ENCODE measurements at places on chromosomes 12 and 14. TPM values are rescaled to one million over a fixed set of nuclear protein-coding genes. Genes with fewer than 3 reads are reported as not detected.
A peak's percentile ranks its signal among the peaks of the same experiment; 100 is the strongest.

Gene MMP19
- total RNA-seq = 3.3 TPM

Gene NUAK1
- 2.6 TPM for total RNA-seq

Gene KCNA1
- total RNA-seq = not detected

Gene RAN
- 1,467 TPM for total RNA-seq

Gene TAS2R14
- total RNA-seq = 1.6 TPM

Gene KRT8
- total RNA-seq = 179 TPM

Gene GLT8D2
- 2.0 TPM for total RNA-seq

GRCh38 chr12:27572486-27573255 is 48.7 kb downstream of the PPFIBP1 start:
- DNase-seq = no peak

- no peak for DNase-seq
These were observed 7.4 kb downstream of the RBP5 start for GRCh38 chr12:7121324-7121723.

DNA sequence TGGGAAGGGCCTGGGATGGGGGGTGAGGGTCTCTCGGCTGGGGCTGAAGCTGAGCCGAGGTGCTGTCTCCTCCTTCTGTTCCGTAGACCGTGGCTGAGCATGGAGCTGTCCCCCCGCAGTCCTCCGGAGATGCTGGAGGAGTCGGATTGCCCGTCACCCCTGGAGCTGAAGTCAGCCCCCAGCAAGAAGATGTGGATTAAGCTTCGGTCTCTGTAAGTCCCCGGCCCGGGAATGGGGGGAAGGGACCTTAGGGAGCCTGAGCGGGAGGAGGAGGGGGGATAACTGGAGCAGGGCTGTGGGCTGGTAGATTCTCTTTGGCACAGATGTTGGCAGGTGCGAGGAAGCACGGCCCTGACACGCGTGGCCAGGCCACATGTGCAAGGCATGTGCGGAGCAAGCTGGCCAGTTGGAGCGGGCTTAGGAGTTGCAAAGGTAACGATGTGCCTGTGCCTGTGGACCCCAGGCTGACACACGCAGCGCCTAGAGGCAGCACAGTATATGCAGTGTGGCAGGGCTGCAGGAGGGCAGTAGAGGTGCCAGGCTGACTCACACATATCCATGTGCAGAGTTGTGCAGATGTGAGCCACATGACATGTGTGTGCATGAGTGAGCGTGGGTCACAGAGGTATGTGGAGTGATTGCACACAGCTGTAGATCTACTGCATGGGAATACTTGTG is 512 bp downstream of the PDE1B start:
- DNase-seq = peak; percentile 17

DNA sequence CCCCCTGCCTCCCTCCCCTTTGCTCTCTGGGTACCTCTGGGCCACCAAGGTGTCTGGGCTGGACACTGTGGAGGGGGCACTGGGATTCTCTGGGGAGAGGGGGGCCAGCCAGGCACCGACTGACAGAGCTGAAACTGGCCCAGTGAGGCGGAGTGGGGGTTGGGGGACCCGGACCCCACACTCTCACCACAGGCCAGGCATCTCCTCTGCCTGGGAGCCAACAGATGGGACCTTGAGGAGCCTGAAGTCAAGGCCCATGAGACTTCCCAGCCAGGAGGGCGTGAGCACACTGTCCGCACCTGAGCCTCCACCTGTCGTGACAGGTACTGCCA is 39.8 kb upstream of the PPP1R13B start:
- DNase-seq = no peak

DNA sequence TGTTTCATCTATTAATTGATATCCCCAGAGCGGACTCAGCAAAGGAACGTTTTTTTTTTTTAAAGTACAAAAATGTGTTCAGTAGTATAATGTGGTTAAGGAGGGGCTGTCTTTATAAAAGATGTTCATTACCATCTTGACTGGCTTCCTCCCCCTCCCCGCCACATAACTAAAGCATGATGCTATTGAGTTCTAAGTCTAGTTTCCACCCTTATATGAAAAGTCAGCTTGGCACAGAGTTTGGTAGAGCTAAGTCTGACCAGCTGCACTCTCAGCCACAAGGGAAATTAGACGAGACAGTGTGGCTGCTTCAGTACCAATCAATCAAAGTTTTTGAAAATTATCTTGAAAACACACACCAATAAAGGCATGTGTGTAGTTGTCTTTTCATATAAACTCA is 1.9 kb upstream of the MYBPC1 start:
- DNase-seq = no peak

DNA sequence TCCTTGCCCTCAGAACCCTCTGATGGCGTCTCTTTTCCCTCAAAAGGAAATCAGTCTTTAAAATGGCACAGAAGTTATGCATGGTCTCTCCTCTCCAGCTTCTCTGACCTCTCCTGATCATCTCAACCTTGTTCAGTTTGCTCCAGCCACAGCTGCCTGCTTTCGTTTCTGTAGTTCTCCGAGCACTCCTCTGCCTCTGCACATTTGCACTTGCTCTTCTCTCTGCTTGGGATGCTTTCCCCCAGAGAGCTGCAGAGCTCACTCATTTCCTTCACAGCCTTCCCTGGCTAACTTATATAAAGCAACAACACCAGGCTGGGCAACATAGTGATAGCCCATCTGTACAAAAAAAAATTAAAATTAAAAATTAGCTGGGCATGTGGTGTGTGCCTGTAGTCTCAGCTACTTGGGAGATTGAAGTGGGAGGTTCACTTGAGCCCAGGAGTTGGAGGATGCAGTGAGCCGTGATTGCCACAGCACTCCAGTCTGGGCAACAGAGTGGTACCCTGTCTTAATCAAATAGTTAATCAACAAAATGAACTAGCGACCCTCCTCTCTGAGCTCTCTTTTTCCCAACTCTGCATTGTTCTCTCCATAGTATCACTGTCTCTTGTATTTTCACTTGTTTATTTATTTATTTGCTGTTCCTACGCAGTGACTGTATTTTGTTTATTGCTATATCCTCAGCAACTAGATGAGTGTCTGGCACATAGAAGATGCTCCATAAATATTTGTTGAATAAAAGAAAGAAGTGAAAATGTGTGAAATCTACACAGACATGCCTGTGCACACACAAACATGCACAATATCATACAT is 37.7 kb downstream of the PPFIBP1 start:
- no peak for DNase-seq

DNA sequence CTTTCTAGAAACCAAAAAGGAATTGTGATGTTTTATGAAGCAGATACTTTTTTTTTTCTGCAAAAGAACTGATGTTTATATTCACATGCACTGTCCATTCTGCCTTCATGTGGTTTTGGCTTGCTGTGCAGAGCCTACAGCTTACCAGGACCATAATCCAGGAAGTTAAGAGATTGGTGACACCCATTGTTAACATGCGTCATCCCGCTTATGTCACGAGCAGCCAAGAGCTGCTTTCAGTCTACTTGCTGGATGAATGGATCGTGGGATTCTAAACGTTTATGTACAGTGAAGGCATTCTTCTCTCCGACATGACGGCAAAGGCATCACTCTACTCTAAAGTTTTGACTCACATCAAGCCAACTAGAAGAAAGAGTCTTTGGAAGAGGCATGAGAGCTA is 76.6 kb downstream of the PAX9 start:
- no peak for DNase-seq

DNA sequence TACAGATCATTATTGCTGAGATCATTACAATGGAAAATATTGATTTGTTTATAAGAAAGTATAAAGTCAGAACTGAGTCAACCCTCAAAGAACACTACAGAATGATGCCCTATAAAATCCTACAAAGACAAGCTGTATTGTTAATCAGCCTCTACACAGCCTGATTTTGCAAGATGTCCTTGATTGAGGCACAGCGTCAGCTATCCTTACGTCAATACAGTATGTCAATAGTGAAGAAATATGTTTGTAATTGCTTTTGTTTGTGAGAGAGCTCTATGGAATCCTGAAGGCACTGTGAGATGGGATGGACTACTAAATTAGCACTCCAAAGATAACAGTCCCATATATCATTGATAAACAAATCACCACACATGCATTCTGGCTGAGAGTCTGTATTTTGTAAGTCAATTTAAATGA is 70.7 kb downstream of the RASSF9 start:
- DNase-seq = peak; percentile 5

DNA sequence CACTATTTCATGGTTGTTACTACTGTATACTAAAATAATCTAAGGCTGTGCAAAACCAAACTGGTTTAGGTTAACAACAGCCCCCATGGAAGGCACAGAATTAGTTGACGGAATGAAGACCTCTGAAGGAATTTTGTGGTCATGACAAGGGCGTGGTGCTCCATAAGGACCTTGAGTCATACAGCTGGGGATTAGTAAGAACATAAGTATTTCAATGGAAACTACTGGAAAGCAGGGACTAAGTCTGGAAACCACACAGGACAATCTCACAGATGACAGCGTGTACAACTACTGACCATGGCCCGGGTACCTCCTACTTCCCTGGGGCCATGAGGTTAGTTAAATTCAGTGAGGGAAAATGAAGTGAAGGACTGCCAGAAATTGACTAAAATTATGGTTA is 98.5 kb upstream of the PLEKHA5 start:
- peak; percentile 69 for DNase-seq

DNA sequence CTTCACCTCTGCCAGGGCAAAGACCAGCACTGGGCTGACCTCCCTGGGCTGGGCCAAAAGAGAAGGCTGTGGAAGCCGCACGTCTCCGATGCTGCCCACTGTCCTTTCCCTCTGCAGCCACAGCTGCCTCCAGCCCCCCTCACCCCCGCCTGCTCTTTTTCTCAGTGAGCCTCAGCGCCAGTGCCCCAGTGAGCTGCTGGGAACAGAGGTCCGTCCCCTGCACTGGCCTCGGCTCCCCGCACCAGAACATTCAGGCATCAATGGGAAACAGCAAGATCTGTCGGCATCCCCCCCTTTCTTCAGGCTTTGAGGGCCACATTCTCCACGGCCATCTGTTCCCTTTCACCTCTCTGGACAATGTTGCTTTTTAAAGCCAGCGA is 398.1 kb downstream of the ZFP36L1 start:
- DNase-seq = no peak

GRCh38 chr14:68801631-68802030 is 8.8 kb upstream of the ZFP36L1 start:
- DNase-seq = no peak

- peak; percentile 62 for DNase-seq
These were observed 10.1 kb upstream of the SPATS2 start for GRCh38 chr12:49357103-49357678.

DNA sequence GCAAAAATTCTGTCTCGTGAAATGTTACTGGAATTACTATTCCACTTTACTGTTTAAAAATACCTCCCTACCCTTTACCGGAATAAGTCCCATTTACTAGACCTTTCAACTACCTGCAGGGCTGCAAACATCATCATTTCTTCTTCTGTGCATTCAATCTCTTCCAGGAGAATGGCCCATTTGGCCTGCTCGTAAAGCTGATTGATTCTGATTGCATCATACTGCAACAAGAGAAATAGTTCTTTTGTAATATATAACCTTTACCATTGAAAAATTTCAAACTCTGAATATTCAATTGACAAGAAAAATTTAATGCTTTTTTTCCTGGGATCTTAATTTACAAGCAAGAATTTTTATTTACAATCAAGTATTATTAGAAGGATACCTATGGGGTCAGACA is 72.4 kb downstream of the FERMT2 start:
- DNase-seq = no peak

DNA sequence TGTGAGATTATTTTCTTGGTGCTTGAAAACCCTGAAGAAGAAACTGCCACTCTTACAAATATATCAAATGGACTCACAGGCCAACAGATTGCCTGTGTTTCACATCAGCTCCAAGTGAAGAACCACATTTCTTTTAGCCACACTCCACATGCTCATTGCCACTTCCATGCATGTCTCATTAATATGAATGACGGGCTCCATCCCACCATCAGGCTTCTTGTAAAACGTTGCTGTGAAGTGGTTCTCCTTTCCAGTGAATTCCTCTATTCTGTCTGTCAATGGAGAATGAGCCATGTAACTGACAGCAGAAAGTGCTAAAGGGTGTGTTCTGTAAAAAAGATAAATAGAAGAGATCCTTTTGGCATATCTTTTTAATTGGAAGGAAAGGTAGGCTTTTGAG is 188.2 kb upstream of the RMST start:
- DNase-seq = no peak

GRCh38 chr12:28537474-28537873 is 347.2 kb downstream of the CCDC91 start:
- no peak for DNase-seq

DNA sequence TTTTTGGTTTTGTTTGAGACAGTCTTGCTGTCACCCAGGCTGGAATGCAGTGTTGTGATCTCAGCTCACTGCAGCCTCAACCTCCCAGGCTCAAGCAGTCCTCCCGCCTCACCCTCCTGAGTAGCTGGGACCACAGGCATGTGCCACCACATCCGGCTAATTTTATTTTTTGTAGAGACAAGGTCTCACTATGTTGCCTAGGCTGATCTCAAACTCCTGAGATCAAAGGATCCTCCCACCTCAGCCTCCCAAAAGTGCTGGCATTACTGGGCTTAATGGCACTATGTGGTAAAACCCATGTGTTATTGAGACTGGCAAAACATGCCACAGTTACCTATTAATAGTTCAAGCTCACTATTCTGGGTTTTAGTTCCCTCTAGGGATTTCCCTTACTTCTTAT is 51.2 kb upstream of the KCNH3 start:
- DNase-seq = no peak

DNA sequence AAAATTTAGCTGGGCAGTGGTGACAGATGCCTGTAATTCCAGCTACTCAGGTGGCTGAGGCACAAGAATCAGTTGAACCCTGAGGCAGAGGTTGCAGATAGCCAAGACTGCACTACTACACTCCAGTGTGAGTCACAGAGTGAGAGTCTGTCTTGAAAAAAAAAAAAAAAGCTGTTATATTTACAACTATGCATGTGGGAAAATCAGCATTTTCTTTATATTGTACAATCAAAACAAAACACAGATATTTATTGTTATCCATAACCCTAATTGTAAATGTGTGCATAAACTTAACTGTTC is 12.5 kb downstream of the C1R start:
- peak; percentile 89 for DNase-seq

GRCh38 chr14:46054526-46054925 is 597.1 kb downstream of the RPL10L start:
- peak; percentile 40 for DNase-seq

GRCh38 chr12:111349748-111350520 is 19.0 kb downstream of the PHETA1 start:
- DNase-seq = no peak

- no peak for DNase-seq
These were observed 636 bp downstream of the DUSP6 start for GRCh38 chr12:89351489-89352241.

GRCh38 chr12:4762773-4763172 is 42.6 kb downstream of the GALNT8 start:
- no peak for DNase-seq

GRCh38 chr14:23248601-23249000 is 10.9 kb downstream of the RNF212B start:
- no peak for DNase-seq

GRCh38 chr12:69837657-69838415 is 12.8 kb downstream of the MYRFL start:
- no peak for DNase-seq

DNA sequence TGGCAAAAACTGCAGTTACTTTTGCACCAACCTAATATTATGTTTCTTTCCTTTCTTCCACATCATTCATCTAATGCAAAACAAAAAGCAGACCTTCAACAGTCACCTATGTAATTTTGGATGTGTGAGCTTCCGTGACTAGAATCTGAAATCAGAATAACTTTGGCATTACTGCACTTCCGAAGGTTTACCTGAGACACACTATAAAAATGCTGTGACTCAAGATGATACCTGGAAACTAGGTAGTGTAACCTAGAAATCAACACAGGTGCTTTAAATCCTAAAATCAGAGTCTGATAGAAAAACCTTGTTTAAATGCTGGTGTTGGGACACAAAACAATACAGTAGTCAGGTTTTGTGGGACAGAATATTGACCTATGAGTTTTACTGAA is 2.2 kb downstream of the BTBD7 start:
- no peak for DNase-seq

- no peak for DNase-seq
These were observed 342.2 kb downstream of the ETNK1 start for GRCh38 chr12:22967171-22967570.
